NCI-H748 treated with DMSO at 0.1 percent for 48 hours (cell line): ENCODE measurements at places on chromosomes 7 and 10.

DNA sequence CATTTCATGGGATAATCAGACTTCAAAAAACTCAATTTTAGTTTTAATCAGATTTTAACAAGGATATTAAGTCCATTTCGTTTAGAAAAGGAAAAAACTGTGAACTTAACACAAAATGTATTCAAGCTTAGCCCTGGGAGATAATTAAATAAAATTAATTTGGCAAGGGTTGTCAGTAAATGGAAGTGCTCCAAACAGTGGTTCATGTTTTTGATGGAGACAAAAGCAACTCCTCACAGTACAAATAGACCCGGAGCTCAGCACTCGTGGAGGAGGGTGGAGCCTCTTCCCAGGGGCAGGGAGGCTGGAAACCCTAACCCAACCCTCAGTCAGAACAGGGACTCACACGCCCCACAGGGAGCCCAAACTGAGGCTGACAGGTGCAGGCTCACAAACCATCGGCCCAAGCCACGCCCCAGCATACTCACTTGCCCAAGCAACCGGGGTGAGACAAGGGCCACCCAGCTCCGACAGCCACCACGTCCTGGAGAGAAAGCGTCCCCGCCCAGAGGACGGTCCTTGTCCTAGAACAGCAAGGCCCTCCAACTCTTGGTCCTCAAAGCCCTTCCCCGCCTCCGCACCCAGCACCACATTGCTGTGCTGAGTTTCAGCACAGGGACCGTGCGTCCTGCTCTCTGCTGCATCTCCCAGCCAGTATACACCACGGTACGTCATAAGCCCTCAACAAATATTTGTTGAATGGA lies 39.8 kb downstream of the MAD1L1 start:
- peak; percentile 90 for DNase-seq

- no peak for DNase-seq
Measured at GRCh38 chr10:91614225-91614624, 18.6 kb downstream of the PPP1R3C start.

GRCh38 chr10:84424731-84425167 lies 96.4 kb downstream of the CCSER2 start:
- no peak for DNase-seq

- DNase-seq, result no peak
Measured at GRCh38 chr10:112967200-112967599, 17.2 kb downstream of the TCF7L2 start.

- no peak for DNase-seq
Measured at GRCh38 chr10:59102394-59102793, 74.0 kb upstream of the PHYHIPL start.

- DNase-seq, result no peak
Measured at GRCh38 chr7:124781907-124782734, 16.5 kb upstream of the GPR37 start.
